Stimulated activated CD8-positive, alpha-beta memory T cell treated with anti-CD3 and anti-CD28 coated beads, Interleukin-7, amount 100 ng/mL, for 48 hours (primary cell): ENCODE measurements at places on chromosomes 1 and 21.

DNA sequence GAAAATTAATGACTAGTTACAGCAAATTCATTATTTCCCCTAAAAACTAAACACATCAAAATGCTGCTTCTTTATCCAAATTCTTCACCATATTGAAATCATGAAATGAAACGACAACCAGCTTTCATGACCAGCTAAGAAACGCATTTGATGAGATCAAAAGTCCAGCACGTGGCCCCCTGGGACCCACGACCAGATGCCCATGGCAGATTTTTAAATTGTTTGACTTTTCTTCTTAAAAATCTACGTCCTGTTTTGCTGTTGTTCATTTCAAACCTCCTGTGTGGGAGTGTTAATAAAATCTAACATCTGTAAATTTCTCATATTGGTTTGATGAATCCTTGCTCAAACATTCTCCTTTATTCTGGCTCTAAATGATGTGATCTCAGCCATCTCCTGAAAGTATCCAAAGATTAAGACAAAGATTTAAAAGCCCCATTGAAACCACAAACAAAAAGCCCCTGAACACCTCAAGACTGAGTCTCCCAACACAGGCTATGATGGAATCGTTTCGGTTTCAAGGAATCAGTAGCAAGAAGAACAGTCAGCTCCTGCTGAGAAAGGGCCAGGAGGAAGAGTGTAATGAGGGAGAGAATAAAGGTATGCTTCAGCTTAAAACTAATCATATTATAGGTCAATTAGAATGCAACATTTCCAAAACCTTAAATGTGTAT, 523.6 kb downstream of the SMYD3 start:
- no peak for DNase-seq

DNA sequence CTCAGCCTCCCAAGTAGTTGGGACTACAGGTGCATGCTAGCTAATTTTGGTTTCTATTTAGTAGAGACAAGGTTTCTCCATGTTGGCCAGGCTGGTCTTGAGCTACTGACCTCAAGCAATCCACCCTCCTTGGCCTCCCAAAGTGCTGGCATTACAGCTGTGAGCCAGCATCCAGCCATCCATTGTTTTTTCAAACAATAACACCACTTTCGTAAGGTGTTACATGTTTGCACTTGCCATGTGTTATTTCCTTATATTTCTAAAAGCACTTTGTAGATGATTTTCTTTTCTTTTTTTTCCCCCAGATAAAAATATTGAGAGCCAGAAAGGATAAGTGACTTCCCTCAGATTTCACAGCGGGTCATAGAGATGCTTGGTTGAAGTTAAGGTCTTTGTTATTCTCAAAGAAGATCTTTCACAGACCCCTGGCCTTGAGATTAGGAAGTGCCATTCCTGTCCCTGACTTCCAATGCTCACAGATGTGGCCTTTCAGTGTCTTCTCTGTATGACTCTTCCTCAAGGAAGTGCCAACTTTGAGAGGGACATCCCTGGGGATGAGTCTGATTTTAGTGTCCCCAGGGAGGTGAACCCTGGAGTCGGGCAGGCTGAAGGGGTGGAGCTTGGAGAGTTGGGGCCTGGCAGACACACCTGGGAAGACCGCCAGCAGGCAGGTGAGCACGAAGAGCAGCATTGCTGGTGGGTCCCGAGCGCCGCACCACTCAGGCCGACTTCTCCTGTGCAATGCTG, 6.3 kb downstream of the PIGR start:
- DNase-seq = no peak

DNA sequence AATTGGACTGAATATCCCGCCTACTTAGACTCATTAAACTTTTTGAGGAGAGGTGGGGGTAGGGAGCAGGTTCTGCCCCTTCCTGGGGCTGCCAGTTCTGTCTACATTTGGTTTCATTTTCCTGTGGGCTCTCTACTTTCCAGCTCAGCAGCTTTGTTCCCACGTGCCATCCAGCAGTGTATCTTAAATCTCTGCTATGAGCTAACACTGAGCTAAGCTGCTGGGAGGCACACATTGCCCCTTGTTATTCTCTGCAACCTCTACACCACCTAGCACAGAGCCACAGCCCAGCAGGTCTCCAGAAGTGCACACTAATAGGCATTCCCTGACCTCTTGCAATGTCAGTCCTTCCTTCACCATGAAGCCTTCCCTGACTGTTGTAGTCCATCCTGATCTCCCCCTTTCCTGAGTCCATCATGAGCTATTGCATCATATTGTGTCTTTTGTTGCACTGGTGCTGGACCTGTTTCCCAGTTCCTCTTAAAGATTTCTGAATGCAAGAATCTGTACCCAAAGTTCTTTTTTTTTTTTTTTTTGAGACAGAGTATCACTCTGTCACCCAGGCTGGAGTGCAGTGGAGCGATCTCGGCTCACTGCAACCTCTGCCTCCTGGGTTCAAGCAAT, 28.7 kb upstream of the NRDC start:
- no peak for DNase-seq

DNA sequence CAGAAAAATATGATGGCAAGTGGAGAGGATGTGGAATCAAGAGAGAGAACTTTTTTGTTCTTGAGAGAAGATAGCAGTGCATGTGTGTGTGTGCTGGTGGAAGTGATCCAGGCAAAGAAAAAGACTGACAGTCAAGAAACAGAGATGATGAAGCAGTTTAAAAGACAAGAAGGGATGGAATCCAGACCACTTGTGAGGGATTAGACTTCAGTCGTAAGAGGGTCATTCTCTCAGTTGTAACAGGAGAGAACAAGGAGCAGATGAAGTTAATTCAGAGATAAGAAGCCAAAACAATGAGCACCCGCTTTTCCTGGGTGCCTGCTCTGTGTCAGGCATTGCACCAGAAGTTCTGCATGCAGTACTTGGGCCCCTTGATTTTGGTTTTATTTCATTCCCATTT, 76.6 kb downstream of the RNF220 start:
- DNase-seq = no peak
